ENCODE measurements at places on chromosomes 12 and 14.

DNA sequence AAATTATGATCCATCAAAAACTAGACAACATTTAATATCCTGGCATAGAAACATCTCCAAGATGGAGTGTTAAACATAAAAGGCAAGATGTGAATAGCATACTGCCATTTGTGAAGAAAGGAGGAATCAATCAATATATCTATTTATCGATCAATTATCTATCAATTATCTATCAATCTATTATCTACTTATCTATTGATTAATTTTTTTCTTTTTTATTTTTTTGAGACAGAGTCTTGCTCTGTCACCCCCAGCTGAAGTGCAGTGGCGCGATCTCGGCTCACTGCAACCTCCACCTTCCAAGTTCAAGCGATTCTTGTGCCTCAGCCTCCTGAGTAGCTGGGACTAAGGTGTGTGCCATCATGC lies 117.0 kb upstream of the RFLNA start:
- no peak for DNase-seq

- DNase-seq = no peak
Observed at GRCh38 chr12:6691473-6691872, 2.3 kb upstream of the ZNF384 start.

- peak; percentile 9 for DNase-seq
Observed at GRCh38 chr12:1474574-1475153, 119.7 kb downstream of the FBXL14 start.

GRCh38 chr12:20740972-20741371 lies 45.8 kb downstream of the SLCO1C1 start:
- no peak for DNase-seq

- no peak for DNase-seq
Observed at GRCh38 chr12:88036353-88036965, 7.3 kb upstream of the C12orf50 start.

- DNase-seq = no peak
Observed at GRCh38 chr12:6960593-6961277, 9.6 kb downstream of the PTPN6 start.

- DNase-seq = no peak
Observed at GRCh38 chr12:42757624-42758119, 168.1 kb upstream of the PRICKLE1 start.

GRCh38 chr12:1974812-1975211 lies 29.4 kb downstream of the DCP1B start:
- no peak for DNase-seq

- no peak for DNase-seq
Observed at GRCh38 chr12:122845041-122845864, 10.0 kb downstream of the HIP1R start.

GRCh38 chr14:92511453-92512238 lies 1.9 kb upstream of the RIN3 start:
- peak; percentile 29 for DNase-seq

DNA sequence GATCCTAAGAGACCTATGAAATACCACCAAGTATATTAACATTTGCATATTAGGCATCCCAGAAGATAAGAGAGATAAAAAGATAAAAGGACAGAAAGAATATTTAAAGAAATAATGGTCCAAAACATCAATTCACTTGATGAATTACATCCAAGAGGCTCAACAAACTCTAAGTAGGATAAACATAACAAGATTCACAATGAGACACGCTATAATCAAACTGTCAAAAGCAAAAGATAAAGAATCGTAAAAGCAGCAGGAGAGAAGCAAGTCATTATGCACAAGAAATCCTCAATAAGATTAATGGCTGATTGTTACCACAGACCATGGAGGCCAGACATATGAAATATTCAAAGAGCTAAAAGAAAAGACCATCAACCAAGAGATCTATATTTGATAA lies 79.6 kb downstream of the PLCZ1 start:
- DNase-seq = no peak

DNA sequence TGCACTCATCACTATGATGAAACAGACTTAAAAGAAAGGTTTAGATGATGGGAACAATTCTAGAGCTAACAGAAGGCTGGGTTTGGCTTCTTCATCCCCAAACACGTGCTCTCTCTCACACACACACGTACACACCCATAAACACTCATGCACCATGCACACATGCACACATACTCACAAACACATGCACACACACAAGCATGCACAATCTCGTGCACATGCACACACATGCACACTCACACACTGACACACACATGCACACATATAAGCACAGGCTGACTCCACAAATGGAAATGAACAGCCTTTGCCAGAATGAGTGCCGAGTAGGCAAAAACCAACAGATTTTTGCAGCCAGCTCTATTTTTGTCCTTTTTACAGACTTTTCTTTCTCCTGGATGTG lies 1571.6 kb downstream of the AACS start:
- no peak for DNase-seq

All from large intestine (tissue), 12 donors.